Muscle of arm (tissue), 14 donors: ENCODE measurements at places on chromosomes 5 and 9. TPM values are rescaled to one million over a fixed set of nuclear protein-coding genes. Genes with fewer than 3 reads are reported as not detected.

Gene CCNI2
- polyA plus RNA-seq, result 0.77 TPM

Gene FAXDC2
- 13.1 TPM for polyA plus RNA-seq

Gene HIGD2A
- 170 TPM for polyA plus RNA-seq

Gene PDLIM4
- 56.4 TPM for polyA plus RNA-seq

Gene SLC34A1
- polyA plus RNA-seq, result not detected

Gene TNFSF15
- 0.19 TPM for polyA plus RNA-seq

Gene MYO10
- polyA plus RNA-seq, result 30.2 TPM

Gene GABRG2
- polyA plus RNA-seq, result 0.06 TPM

DNA sequence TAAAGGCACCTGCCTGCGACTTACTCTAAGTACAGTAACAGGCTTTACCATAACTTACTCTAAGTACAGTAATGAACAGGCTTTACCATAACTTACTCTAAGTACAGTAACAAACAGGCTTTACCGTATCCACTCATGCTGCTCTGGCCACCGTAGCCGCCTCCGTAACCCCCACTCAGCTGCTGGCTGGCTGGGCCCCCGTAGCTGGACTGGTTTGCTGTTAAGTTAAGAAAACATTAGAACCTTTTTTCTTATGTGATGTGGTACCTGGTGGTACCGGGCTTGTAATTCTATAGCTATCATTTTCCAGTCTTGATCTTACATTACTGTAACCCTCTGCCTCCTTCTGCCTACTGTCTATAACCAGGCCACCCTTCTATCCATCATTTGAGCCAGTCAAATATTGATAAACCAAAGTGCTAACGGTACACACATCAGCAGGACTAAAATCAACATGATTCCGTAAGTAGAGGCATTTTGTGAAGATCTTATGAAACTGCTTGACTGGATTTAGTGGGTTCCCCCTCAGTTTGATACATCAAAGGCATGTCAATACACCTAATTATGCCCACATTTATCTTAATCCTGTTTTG is 7.4 kb downstream of the HNRNPH1 start:
- no peak for DNase-seq

DNA sequence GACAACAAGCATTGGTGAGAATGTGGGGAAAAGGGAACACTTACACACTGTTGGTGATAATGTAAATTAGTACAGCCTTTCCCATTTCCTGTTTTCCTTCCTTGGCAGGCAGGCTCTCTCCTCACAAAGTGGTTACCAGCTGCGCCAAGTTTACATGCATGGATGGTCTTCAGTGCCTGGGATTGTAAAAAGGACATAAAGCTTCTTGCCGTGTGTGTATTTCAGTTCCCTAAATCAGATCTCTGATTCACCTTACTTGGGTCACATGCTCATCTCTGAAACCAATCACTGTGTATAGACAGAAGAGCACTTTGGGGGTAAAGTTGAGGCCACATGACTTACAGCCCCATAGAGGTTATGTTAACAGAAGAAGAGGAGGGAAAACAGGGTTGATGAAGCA is 92.8 kb downstream of the CAVIN4 start:
- DNase-seq, result no peak

GRCh38 chr9:21611891-21612290 is 129.8 kb upstream of the IFNE start:
- no peak for DNase-seq

DNA sequence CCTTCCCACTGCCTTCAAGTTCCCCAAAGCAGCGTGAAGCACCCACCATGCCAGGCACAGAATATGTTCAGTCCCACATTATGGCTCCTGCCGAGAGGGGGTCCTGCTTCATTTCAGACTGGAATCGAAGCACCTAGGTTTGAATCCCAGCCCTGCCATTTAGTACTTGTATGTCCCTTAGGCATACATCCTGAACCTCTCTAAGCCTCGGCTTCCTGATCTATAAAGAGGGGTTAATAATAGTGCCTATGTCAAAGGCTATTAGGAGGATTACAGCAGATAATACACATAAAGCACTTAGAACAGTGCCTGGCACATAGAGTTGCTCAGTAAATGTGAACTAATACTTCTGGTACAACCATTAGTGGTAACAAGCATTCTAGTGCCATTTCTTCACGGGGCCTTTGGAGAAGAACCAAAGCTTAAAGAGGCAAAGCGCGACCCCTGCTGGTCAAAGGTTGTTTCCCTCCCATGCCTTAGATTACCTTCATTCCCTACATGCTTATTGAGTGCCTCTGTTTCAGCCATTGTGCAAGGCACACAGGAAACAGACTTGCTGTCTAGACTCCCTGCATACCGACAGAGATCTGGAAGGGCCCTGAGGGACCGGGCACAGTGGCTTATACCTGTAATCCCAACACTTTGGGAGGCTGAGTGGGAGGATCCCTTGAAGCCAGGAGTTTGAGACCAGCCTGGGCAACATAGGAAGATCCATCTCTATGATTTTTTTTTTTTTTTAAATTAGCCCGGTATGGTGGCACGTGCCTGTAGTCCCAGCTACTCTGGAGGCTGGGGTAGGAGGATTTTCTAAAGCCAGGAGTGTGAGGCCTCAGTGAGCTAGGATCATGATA is 98.3 kb downstream of the PPARGC1B start:
- peak; percentile 86 for DNase-seq

GRCh38 chr9:37998881-37999587 is 70.0 kb downstream of the SHB start:
- no peak for DNase-seq

- DNase-seq, result no peak
Observed at GRCh38 chr5:73938280-73938937, 312.4 kb downstream of the ARHGEF28 start.

DNA sequence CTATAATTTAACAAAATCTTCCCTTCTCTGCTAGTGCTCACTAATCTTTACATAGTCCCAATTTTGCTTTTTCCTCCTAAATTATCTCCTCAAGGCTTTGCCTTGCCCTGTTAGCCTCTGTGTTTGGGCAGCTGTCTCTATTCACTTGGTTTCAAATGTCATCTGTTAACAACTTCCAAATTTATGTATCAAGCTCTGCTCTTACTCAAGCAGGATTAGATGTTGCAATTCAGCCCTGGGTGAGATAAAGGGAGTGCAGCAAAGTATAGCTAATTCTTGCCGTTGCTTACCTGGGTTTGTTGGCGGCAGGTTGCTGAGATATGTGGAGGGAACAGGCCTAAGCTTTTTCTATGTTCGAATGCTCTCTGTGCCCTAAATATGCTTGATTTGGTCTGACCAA is 483.8 kb downstream of the DMAC1 start:
- DNase-seq, result no peak

DNA sequence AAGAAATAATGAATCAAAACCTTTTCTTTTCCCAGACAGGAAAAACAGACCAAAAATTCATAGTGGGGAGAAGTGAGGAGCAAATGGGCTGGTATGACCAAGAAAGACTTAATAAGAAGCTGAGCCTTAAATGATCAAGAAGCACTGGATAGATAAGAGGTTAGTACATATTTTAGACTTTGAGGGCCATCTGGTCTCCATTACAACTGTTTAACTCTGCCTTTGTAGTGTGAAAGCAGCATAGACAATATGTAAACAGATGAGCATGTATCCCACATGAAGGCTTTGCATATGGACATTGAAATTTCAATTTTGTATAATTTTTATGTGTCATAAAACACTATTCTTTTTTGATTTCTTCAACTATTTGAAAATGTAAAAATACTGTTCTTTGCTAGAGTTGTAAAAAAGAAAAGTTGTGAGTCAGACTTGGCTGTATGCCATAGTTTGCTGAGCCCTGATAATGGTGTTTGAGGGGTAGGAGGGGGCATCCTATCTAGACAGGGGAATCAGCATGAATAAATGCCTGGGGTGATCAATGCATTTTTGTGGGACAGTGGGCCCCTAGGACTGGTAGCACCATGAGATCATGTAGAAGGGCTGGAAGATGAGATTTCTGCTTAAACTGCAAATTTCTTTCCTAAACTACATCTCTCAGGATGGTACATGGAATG is 91.8 kb upstream of the GPR151 start:
- DNase-seq, result no peak

GRCh38 chr9:131835151-131835910 is 95.5 kb upstream of the RAPGEF1 start:
- DNase-seq, result peak; percentile 84

- no peak for DNase-seq
Observed at GRCh38 chr9:123478967-123479602, 123.1 kb downstream of the CRB2 start.

DNA sequence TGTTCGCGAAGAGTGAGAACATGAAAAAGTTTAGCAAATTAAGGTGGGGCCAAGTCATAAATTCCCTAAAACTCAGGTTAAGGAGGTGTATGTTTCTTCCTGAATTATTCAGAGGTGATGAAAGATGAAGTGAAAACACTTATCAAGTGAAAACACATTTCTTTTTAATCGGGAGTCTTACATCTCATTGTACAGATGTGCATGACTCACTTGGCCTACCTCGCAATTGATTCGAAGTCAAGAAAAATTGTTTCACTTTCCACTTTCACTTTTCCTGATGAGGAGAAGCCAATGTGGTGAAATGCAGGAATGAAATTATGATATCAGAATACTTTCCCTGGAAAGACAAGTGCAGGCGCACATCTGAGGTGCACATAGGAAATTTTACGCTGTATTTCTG is 78.7 kb downstream of the SLC25A46 start:
- DNase-seq, result peak; percentile 31

DNA sequence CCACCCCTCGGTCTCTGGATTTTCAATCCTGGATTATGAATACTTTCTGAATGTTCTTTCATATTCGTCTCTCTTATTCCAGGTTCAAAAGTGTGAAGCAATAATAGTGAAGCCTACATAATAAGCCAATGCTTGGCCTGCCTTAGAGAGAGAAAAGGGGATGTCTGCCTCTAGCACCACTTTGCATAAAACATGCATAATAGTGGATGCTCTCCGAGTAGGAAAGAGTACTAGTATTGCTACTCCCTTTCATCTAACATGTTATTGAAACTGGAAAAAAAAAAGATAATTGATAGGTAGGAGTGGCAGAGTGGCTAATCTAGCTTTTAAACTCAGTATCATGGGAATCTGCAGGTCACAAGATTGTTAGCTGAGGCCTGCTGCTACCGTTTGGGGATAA is 158.1 kb downstream of the SPATA31D1 start:
- DNase-seq, result no peak

DNA sequence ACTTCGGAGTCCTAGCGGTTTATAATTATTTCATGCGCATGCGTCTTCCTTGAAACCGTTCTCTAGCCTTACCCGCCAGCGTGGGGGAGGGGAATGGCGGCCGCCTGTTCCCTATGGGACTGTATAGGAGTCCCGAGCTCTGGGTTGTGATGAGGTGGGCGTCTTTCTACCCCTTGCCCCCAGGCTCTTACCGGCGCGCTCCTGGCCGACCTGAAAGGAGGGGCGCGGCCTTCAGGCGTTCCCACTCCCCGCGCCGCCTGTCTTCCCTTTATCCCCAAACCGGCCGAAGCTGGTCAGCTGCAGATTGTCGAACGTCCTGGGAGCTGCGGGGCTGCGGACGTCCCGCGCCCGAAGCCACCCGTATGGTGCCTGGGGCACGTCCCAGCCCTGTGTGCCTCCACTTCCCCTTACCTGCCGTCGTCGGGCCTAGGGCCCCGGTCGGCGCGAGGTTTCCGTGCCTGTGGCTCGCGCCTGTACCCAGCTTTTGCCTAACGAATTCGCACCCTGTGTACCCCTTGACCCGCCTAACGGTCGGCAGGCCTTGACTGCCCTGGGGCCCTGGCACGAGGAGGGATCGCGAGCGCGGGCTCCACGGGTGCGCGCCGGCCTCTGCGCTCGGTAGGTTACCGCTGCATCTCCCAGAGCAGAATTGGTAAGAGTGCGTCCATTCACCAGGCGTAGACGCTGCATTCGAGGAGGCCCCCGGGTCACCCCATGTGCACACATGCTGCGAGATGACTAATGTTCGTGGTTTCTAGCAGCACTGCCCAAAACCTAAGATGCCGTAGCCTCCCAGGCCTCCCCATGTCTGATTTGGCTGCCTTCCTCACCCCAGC is 653 bp upstream of the HNRNPH1 start:
- no peak for DNase-seq

DNA sequence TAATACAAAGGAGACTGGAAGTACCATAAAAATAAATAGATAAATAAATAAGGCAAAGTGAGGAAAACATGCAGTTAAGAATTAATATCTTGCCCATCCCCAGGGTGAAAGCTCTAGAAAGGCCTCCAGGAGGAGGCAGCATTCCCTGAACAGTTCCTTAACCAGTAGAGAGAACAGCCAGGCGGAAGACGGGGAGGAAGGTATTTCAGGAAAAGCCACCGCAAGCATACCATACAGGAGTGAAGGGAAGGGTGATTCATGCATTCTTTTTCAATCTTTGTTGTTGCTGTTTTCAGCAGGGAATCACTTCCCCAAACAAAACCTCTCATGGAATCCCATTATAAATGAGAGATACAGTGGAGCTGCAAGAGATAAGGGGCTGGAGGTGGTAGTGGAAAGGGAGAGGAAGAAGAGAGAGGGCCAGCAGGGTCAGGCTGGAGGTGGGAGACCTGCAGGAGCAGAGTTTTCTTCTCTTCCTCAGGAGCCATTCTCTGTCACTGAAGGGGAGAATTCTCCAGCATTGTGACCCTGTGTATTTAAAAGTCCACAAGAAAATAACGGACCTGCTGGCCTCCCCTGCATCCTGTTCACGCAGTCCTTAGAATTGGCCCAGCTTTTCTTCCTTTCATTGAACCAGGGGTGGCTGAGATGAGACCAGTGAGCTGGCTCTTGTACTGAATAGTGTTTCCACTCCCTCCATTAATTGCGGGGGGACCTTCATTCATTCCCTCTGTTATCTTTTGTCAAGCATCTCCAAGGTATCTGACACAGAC is 255.9 kb downstream of the FAM114A2 start:
- DNase-seq, result no peak

- no peak for DNase-seq
Observed at GRCh38 chr5:57072218-57072892, 101.5 kb upstream of the GPBP1 start.

- no peak for DNase-seq
Observed at GRCh38 chr5:138600446-138600845, 25.2 kb upstream of the HSPA9 start.

- no peak for DNase-seq
Observed at GRCh38 chr5:75281716-75282465, 45.2 kb upstream of the ANKRD31 start.

DNA sequence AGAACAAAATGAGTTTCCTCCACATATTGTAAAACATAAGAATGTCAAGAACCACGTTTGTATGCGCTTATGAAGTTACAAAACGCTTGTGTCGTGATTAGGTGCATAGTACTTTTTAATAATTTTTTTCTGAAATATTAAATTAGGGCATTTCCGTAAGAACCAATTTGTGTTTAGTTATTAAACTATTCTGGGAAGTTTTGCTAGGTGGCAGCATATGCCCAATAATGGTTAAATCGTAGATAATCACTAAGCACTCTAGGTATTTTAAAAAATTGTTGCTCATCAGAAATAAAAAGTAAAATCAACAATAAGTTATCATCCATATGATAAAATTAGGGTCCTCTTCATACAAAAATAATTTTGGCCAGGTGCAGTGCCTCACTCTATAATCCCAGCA is 5.4 kb downstream of the SRFBP1 start:
- peak; percentile 35 for DNase-seq
